ENCODE measurements at places on chromosomes 5 and 9.

- no peak for DNase-seq
Measured at GRCh38 chr5:72006361-72006760, 100.9 kb upstream of the MAP1B start.

- DNase-seq, result no peak
Measured at GRCh38 chr9:128457207-128457606, 1.4 kb downstream of the ODF2 start.

DNA sequence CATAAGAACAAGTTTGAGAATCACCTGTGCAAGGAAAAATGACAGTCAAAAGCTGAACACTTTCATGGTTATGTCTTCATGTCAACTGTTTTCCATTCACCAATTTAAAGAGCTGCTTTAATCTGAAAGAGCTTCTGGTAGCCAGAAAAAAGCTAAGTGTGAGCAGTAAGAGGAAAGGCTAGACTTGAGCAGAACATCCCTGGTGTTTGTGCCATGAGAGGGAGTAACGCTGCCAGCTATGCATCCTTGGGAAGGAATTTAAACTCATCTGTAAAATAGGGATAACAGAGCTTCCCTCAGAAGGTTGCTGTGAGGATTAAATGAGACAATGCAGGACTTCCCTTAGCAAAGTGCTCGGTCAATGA lies 193.7 kb downstream of the MAPKAP1 start:
- DNase-seq, result no peak

GRCh38 chr9:79633558-79633957 lies 61.8 kb downstream of the TLE4 start:
- DNase-seq, result no peak

- DNase-seq, result no peak
Measured at GRCh38 chr5:89043676-89044075, 160.7 kb upstream of the MEF2C start.

DNA sequence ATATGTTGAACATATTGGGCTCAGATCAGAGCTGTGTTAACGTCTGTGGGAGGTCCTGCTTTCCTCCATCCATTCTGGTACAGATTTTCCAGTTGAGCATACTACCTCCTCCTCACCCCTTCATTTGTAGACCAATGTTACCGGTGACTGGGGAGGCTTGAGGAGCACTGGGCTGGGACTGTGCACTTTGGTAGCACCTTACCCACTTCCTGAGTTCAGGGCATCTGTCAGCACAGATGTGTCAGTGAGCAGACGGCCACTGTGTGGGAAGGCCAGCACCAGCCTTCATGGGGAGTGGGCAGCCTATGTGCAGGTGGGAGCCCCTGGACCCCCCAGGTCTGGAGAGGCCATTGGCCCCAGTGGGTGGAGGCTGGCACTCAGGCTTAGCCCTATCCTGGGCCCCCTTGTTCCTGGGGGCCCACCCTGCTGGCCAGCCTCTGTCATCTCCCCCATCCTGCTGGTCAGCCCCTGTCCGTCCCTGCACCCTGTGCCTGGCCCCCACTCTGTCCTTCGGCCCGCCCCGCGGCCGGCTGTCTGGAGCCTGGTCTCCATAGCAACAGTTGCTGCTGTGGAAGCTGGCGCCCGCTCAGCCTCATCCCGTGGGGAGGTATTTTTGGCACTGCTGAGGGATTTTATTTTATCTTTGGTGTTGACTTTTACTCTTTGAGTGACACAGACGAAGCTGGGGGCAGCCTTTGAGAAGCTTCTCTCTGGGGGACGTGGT lies 21.3 kb downstream of the WNK2 start:
- DNase-seq, result no peak

DNA sequence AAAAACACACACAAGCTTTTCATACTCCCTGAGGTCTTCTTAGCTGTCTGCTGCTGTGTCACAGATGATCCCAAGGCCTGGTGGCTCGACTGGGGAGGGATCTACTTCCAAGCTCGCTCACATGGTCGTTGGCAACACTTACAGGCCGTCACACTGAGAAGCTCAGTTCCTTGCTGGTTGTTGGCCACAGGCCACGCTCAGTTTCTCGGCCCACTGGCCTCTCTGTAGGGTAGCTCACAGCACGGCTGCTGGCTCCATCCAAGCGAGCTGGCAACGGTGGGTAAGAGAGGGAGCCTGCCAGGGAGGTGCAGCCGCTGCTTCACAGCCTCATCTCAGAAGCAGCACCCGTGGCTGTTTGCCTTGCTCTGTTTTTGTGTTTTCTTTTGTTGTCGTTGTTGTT lies 43.8 kb upstream of the GFPT2 start:
- no peak for DNase-seq

DNA sequence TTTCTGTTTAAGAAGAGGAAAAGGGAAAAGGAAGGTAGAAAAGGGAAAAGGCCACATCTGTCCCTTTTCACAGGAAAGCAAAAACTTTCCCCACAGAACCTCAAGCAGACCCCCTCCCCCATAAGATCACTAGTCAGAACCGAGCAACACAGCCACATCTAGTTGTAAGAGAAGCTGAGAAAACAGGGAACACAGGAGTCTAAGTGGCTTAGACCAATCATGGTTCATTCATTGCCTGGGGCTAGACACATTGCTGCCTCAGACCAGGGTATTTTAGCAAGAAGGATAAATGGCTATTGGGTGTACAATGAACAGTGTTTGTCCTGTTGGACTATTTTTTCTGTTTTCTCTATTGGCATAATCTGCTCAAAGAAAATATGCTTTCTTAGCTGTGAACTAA lies 98.0 kb downstream of the ARL15 start:
- no peak for DNase-seq

GRCh38 chr5:26763215-26763614 lies 275.2 kb downstream of the CDH9 start:
- peak; percentile 18 for DNase-seq

DNA sequence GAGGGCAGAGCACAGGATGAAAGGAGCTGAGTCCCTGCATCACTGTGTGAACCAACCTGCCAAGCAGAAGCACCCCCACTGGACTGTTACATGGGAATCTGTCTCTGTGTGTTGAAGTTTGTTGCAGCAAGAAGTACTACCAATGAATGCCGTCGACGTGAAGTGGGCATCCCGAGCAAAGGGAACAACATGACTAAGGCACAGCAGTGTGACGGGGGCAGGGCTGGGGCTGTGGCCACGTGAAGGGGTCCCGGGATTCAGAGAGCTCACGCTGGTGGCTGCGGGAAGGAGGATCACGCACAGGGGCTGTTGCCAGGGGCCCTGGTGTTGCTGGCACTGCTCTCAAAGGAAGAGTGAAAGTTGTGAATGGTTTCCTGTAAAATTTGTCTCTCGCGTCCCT lies 27.5 kb upstream of the GABBR2 start:
- no peak for DNase-seq

- no peak for DNase-seq
Measured at GRCh38 chr9:17065062-17065461, 69.8 kb upstream of the CNTLN start.

GRCh38 chr5:163447191-163447590 lies 9.8 kb downstream of the CCNG1 start:
- DNase-seq, result no peak

DNA sequence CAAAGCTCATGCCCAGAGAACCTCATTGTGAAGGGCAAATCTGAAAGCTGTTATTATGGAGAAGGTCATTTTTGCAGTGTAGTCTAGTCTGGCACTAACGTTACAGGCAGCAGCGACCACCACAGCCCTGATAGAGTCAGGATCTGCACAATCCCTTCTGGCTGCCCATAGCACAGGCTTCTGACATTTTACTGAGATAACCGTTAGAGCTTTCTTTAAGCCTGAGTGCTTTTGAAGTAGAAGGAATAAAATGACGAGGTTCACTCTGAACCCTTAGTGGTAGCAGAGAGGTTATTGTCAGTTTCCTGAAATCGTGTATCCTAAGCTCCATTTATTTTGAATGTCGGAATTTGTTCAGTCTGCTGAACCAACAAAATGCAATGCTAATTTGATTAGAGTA lies 505.1 kb downstream of the CDH12 start:
- no peak for DNase-seq

GRCh38 chr5:132765311-132766019 lies 11.6 kb downstream of the SEPTIN8 start:
- no peak for DNase-seq
